Fibroblast of gingiva (primary cell): ENCODE measurements at places on chromosomes 1 and 21.

GRCh38 chr1:213369465-213369864 is 318.4 kb downstream of the RPS6KC1 start:
- DNase-seq, result no peak

- DNase-seq, result peak; percentile 34
These were observed 62.6 kb upstream of the FAM20B start for GRCh38 chr1:178962853-178963711.

- DNase-seq, result no peak
These were observed 48.9 kb upstream of the ZNF326 start for GRCh38 chr1:89945852-89946476.

DNA sequence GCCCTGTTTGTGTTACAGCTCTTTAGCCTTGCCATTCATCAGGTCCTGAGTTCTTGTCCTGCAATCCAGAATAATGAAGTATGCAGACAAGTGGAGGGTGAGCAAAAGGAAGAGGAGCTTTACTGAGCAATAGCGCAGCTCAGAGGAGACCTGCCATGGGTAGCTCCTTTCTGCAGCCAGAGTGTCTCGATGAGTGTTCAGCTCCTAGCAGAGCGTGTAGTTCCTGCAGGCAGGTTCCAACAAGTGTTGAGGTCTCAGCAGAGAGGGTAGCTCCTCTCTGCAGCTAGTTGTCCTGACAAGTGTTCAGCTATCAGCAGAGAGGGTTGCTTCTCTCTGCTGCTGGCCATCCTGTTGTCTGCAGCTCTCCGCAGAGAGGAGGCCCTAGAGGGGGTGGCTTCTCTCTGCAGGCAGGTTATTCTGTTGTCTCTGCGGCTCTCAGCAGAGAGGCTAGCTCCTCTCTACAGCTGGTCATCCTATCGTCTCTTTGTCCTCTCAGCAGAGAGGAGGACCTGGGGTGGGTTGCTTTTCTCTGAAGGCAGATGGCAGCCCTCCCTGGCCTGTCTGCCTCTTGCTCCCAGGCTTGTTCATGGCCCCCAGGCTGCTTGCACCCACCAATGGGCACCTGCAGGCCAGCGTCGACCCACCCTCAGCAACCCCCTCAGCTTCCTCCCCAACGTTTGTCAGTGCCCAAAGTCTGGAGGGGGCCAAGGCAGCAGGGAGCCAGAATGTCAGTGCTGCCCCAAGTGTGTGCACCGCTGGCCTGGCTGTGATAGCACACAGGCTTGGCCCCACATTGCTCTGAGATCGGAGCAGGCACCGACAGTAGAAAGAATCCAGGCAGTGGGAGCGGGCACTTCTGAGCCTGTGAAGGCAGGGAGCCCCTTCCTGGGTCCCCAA is 112.5 kb upstream of the RUNX3 start:
- DNase-seq, result no peak

DNA sequence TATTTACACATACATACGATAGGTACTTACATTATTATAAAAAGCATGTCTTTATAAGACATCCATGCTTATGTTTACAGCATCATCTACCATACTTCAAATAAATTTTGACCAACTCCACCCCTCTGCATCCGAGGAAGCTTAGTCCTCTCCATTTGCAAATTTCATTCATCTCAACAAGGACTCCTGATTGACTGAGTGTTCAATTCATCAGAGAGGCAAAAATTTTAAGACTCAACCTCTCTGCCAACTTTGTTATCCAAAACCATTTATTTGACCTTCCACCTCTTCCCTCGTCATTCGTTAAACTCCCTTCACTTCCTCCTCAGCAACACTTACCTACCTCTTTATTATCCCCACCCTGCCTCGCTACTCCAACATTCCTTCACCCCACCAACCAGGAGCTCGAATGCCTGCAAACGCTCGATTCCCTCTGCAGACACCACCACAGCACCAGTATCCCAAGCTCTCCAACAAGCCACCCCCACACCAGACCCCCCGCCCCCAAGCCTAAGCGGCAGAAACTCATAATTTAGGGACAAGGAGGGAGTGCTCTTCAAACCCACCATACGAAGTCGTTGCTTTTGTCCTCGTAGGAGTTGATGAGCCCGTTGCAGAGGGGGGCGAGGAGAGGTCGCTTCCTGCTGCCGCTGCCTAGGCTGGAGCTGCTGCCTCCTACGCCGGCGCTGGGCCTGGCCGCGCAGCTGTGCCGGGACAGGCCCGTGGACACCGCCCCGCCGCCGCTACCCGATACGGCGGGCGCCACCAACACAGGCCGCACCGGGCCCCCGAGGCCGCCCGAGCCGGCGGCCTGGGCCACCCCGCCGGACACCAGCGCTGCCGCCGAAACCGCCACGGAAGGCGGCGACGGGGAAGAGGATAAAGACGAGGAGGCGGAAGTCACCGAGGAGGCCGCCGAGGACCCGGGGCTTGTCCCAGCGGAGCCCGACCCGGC is 803 bp downstream of the COP1 start:
- peak; percentile 15 for DNase-seq

DNA sequence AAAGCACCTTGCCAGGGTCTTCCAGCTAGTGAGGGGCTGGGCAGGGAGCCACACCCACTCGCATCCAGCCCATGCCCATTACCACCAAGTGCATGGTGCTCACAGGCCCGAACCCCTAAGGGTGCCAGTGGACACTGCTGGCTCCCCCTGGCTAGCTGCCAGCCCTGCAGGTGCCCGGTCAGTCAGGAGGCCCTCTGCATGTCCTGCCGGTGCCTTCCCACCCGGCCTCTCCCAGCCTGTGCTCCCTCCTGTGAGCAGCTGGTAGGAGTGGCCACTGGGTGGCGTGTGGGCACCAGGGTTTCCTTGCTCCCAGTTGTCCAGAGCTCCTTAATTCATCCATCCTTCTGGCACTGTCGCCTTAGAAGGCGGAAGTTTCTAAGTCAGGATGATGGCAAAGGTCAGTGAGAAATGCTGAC is 33.4 kb downstream of the QSOX1 start:
- peak; percentile 44 for DNase-seq

- DNase-seq, result peak; percentile 41
These were observed 2.4 kb downstream of the PLPP3 start for GRCh38 chr1:56576880-56577405.

- DNase-seq, result no peak
These were observed 48.2 kb upstream of the RCC1 start for GRCh38 chr1:28457678-28458077.
